ENCODE measurements at places on chromosomes 7 and 10.

- DNase-seq, result no peak
These were observed 70.0 kb downstream of the PRKG1 start for GRCh38 chr10:51144161-51144781.

- no peak for DNase-seq
These were observed 8.5 kb downstream of the AKR1B1 start for GRCh38 chr7:134450294-134451000.

GRCh38 chr7:33862946-33863814 is 42.2 kb upstream of the BMPER start:
- peak; percentile 26 for DNase-seq

DNA sequence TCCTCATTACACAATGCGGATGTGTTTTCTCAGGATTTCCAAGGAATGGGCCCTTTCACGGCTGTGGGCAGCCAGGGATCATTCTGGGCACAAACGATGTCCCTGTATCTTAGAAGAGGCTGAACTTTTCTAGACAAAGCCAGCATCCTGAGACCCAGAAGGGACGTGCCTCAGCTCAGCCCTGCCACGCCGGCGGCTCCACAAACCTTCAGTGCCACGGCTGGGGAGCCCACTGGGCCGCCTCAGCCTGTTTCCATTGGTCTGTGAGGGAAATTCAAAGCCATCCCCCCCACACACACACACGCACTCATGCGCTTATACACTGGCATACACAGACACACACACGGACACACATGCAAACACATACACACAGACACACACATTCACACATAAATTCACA is 344.9 kb upstream of the MKI67 start:
- no peak for DNase-seq

DNA sequence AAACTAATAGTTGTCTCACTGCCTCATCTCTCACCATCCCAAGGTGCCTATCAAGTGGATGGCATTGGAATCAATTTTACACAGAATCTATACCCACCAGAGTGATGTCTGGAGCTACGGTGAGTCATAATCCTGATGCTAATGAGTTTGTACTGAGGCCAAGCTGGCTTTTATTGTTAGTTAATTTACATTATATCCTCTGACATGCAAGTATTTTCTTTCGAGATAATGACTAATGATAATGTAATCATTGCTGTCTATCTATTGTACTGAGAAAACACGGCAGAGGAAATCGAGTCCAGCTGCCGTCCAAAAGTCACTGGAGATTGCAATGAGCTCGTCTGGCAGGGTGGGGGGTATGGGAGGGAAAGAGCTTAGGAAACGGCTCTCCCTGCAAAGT is 172.4 kb upstream of the LANCL2 start:
- peak; percentile 69 for DNase-seq

- no peak for DNase-seq
These were observed 116.8 kb downstream of the MGMT start for GRCh38 chr10:129583831-129584230.

- no peak for DNase-seq
These were observed 75.7 kb downstream of the VIPR2 start for GRCh38 chr7:159068893-159069448.

DNA sequence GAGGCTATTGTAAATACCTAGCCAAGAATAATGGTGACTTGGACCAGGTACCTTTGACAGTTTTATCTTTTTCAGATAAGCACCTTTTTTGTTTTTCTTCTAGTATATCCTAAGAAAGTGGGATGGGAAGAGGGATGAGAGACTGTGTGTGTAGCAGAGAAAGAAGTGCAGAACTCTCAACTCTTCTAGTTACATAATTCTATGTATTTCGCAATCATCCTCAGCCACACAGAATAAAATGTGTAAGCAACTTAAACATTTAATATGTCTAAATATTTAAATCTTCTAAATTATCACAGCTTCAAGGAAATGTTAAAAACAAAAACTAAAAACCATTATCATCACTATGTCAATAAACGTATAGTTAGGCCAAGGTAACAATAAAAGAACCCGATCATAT is 42.6 kb upstream of the GSAP start:
- no peak for DNase-seq

DNA sequence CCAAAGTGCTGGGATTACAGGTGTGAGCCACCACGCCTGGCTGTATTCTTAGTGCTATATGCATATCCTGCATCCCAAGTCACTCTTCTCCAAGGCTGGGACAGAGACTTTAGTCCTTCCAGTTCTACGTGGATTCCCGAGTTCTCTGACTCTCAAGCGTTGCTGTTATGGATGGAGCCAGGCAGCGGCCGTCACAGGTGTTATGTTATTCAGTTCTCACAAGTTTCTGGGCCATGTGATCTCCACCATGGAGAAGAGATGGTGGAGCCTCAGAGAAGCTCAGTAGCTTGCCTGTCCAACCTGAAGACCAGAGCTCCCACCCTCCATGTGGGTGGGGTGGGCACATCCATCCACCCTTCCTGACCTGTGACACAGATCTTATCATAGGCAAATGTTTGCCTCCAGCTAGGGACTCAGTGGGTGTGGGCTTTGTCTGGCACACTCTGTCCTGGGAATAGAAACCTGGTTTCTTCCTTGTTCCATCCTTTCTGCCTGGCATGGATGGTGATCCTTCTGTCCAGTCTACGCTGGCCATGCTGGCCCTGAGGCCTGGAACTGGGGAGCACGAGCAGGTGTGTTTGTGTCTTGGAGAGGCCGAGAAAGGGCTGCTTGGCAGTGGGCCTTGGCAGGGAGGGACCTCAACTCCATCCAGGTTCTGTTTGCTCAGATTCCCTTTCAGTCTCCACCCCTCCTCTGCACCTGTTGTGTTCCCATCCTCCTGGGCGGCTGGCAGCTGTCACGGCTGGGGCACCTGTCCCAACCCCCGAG is 55.3 kb downstream of the NEURL1 start:
- DNase-seq, result no peak

- no peak for DNase-seq
These were observed 901.9 kb downstream of the LRMDA start for GRCh38 chr10:76333326-76333725.

GRCh38 chr10:132115732-132116131 is 50.0 kb downstream of the JAKMIP3 start:
- peak; percentile 18 for DNase-seq

DNA sequence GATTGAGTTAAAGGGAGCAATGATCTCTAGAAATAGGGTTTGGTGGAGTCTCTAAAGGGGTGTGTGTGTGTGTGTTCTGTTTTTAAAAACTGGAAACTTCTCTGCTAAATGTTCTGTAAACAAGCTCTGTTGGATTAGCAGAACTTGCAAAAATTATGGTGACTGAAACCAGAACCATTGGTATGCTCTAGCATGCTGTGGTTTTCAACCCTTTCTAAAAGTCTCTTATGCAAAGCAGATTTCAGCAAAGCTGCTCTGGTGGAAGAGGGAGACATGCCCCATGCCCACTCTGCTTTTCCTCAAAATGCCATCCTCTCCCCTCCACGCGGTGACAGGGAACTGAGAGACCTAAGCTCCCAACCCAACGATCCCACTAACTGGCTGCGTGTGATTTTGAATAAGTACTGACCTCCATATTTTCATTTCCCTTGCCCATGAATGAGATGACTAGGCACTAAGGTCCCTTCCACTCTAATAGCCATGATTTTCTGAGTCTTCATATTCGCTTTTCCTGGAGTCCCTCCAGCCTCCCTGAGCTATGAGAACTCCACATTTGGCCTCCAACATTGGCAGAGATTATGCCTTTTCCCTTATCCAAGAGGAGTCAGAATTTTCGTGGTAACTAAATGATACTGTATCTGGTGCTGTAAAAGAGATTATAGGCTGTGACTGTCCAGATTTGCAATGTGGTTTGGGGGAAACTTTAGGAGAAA is 117.3 kb upstream of the PALS2 start:
- no peak for DNase-seq

GRCh38 chr7:77802557-77803405 is 4.2 kb downstream of the PHTF2 start:
- no peak for DNase-seq

DNA sequence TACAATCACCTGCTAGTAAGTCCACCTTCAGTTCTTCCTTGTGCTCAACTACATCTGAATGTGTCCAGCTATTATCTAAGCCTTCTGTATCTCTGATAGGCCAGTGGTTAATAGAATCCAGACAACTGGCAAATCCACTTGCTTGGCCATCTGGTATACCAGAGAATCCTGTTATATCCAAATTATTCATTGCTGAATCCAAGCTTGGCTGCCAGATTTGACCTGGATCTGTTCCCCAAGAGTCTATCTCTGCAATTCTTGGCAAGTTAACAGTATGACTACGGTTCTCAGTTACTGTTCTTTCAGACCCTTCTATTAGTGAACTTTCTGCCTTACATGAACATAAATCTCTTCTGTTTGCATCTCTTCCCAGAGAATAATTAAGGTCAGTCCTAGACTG is 154.6 kb upstream of the TARP start:
- peak; percentile 81 for DNase-seq

GRCh38 chr10:52082307-52082706 is 231.8 kb upstream of the DKK1 start:
- DNase-seq, result no peak

- DNase-seq, result no peak
These were observed 7.4 kb upstream of the VPS41 start for GRCh38 chr7:38916396-38916795.

- no peak for DNase-seq
These were observed 6.4 kb upstream of the PRKRIP1 start for GRCh38 chr7:102389810-102390209.

- no peak for DNase-seq
These were observed 3.0 kb upstream of the HMX2 start for GRCh38 chr10:123144697-123145541.

DNA sequence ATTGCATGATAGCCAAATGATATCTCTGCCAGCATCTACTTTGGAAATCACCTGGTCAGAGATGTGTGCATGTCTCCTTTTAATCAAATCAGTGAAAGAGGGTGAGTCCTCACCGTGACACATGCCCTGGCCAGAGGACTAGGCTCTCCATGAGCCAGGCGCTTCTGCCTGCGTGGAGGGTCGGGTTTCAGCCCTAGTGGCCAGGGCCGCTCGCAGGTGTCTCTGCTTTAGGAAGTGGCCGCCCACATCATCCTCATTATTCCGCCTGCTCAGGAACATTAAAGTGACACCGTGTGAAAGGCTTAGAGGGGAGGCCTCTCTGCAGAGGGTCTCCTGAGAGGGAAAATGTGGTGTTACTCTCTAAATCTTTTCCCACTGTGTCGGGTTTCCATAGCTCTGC is 173.6 kb upstream of the PRKCQ start:
- DNase-seq, result no peak

GRCh38 chr7:12690041-12690878 is 2.8 kb downstream of the ARL4A start:
- DNase-seq, result no peak

DNA sequence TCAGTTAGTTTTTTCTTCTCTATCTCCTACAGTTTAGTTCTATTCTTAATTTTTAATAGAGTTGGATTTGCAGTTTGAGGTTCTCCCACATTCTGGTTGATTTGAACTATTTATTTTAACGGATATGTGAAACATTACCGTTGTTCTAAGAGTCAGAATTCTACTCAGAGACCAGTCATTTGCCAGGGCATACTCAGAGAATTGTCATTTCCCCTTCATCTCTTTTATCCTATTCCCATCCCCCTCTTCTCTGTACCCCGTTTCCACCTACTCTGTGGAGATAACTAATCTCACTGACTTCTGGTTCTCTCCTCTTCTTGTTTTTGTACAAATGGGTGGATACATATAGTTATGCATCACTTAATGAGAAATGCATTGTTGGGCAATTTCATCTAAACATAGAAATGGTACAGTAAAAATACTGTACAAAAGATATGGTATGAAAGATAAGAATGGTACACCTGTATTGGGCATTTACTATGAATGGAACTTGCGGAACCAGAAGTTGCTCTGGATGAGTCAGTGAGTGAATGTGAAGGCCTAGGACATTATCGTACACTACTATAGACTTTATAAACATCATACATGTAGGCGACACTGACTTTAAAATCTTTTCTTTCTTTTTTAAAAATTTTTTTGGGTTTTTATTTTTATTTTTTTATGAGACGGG is 53.1 kb downstream of the INPP5F start:
- no peak for DNase-seq

DNA sequence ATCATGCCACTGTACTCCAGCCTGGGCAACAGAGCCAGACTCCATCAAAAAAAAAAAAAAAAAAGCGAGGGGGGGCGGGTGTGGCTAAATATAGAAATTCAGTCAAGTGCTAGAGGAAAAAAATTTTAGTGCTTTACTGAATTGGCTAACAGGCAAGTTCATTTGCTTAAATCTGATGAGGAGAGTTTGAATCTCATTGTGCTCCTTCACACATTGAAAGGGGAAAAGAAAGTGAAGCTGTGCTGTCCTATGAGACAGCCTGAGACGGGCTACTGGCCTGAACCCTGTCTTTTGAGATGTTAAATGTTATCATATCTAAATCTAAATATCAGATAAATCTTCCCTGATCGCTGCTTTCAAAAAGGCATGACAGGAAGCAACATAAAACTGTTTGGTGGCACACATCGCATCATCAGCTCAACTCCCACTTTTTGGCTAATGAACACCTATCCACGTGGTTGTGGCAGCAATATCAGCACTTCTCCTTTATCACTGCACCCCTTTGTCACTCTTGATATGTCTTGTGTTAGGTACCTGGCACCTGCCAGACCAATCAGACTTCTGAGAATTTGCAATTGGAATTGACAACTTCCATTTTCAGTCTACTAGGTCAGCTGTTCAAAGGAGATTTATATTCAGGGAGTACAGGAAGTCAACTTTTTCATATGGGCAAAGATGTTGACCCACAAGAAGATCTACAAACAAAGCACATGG is 14.0 kb upstream of the IFIT1B start:
- DNase-seq, result no peak

DNA sequence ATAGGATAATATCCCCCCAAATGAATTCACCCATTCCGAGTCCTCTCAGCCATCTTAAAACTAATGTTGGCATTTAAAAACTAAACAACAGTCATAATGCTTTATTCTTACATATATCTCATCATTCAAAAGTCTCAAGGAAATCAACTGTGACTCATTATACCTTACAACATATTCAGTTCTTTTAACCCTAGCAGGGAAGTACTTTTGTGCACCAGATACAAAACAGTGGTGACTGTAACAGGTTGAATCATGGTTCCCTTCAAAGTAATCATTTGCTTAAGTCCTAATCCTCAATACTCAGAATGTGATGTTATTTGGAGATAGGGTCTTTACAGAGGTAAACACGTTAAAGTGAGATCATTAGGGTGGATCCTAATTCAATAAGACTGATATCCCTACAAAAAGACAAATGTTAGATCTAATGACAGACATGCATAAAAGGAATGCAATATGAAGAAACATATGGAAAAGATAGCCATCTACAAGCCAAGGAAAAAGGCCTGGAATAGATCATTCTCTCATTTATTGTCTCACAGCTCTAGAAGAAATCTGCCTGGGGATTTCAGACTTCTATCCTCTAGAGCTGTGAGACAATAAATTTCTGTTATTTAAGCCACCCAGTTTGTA is 42.3 kb downstream of the RELN start:
- DNase-seq, result no peak

- no peak for DNase-seq
These were observed 118.1 kb downstream of the ARL4A start for GRCh38 chr7:12805518-12805928.

GRCh38 chr7:133051066-133051465 is 30.8 kb downstream of the CHCHD3 start:
- peak; percentile 24 for DNase-seq

Data from AG10803 (cell line).